ENCODE measurements at places on chromosomes 7 and 10. TPM values are rescaled to one million over a fixed set of nuclear protein-coding genes. Genes with fewer than 3 reads are reported as not detected.

The GTF2IRD2 gene
- 21.5 TPM for total RNA-seq

The ANKRD1 gene
- not detected for total RNA-seq

The SEC23IP gene
- 12.8 TPM for total RNA-seq

The MKX gene
- total RNA-seq: 2.2 TPM

The NPVF gene
- total RNA-seq: not detected

The ICA1 gene
- 37.1 TPM for total RNA-seq

The CLEC5A gene
- total RNA-seq: 0.34 TPM

The MYOF gene
- 46.8 TPM for total RNA-seq

The SPDYE9 gene
- total RNA-seq: not detected

The ANKRD7 gene
- total RNA-seq: not detected

The C7orf57 gene
- not detected for total RNA-seq

The THNSL1 gene
- 1.3 TPM for total RNA-seq

The TRPV6 gene
- not detected for total RNA-seq

The ADAM22 gene
- 8.1 TPM for total RNA-seq

The MYL10 gene
- total RNA-seq: not detected

The SRI gene
- total RNA-seq: 125 TPM

The HOXA1 gene
- total RNA-seq: 0.75 TPM

The ADCYAP1R1 gene
- 1.9 TPM for total RNA-seq

The GBX1 gene
- total RNA-seq: not detected

The FAM13C gene
- total RNA-seq: 29.4 TPM

The SPDYE2 gene
- not detected for total RNA-seq

The FAM25C gene
- total RNA-seq: not detected

The HOXA3 gene
- 3.5 TPM for total RNA-seq

The MOGAT3 gene
- total RNA-seq: not detected

The PTPRE gene
- total RNA-seq: 36.2 TPM

The IKZF5 gene
- total RNA-seq: 16.0 TPM

The STK31 gene
- 0.38 TPM for total RNA-seq

The ENTPD1 gene
- 19.1 TPM for total RNA-seq

The NUDT1 gene
- total RNA-seq: 25.3 TPM

The TMEM176B gene
- total RNA-seq: 21.1 TPM

The NET1 gene
- total RNA-seq: 48.3 TPM

The ABCB1 gene
- 1.0 TPM for total RNA-seq

The CYP26C1 gene
- total RNA-seq: not detected

The GSTO2 gene
- 0.82 TPM for total RNA-seq

The HOXA9 gene
- 8.8 TPM for total RNA-seq

The TMEM213 gene
- not detected for total RNA-seq

The AQP1 gene
- 310 TPM for total RNA-seq

The PPP1R17 gene
- not detected for total RNA-seq

Data from subcutaneous adipose tissue (tissue), 4 donors.